Kasumi-1 (cell line): ENCODE measurements at places on chromosomes 1 and 21.
A peak's percentile ranks its signal among the peaks of the same experiment; 100 is the strongest.

DNA sequence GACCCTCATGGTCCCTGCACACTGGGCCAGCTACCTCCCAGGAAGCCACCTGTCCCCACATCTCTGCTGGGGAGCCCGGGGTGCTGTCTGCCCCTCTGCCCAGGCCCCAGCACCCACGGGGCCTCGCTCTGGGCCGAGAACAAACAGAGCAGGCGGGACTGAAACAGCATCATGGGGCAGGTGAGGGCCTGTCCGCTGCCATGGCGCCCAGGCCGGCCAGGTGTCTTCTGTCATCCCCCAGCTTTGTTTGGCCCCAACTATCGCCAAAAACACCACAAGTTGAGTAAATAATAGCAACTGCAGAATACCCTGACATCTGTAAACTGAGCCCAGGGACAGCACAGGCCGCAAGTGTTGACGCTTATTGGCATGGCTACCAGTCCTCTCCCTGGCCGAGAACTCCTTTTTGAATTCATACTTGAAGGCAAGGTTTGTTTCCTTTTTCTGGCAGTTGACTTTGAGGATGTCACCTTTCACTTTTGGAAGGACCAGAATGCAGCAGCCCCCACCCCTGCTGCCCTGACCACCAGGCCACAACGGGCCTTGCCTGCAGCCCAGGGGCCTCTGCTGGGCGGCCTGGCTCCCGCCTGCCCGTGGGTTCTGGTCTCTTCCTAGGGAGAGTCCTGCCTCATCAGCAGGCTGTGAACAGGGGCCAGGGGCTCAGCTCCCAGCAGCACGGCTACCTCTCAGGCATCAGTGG is 152.7 kb downstream of the CASZ1 start:
- DNase-seq = no peak

DNA sequence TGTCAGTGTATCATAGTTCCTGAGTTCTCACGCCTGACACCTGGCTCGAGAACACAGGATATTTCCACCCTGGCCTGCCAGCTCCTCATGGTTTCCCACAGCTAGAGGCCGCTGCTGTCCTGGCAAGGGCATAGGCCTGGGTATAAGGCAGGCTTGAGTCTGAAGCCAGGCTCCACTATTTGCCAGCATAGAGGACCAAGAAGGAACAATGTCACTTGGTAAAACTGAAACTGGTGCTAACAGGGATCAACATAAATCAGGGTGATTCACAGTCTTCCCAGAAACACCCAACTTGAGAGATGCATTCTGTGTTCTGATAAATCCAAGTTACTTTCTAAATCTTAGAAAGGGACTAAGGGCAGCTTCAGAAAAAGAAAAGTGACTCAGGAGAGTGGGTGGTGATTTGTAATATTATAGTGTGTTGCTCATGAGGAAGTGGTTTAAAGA is 6.9 kb upstream of the S100A2 start:
- peak; percentile 52 for DNase-seq

DNA sequence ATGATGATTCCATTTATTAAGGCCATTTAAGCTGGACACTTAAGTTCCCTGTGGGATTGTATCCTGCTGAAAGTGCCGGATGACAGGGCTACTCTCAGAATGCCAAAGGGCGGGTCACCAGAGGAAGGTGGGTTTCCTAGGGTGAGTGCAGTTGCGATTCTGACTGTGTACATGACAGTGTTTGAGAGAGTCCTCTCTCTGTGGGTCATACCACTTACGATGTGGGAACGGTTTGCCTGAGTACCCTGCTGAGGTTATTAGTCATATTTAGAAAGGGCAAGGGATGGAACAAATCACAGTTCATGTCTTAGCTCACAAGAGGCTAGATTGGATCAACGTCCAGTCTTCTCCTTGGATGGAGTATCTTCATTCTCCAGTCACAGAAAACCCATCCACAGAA is 461.9 kb downstream of the CAMTA1 start:
- DNase-seq = no peak

- DNase-seq = no peak
These were observed 94.7 kb downstream of the DMRTA2 start for GRCh38 chr1:50328552-50328951.

DNA sequence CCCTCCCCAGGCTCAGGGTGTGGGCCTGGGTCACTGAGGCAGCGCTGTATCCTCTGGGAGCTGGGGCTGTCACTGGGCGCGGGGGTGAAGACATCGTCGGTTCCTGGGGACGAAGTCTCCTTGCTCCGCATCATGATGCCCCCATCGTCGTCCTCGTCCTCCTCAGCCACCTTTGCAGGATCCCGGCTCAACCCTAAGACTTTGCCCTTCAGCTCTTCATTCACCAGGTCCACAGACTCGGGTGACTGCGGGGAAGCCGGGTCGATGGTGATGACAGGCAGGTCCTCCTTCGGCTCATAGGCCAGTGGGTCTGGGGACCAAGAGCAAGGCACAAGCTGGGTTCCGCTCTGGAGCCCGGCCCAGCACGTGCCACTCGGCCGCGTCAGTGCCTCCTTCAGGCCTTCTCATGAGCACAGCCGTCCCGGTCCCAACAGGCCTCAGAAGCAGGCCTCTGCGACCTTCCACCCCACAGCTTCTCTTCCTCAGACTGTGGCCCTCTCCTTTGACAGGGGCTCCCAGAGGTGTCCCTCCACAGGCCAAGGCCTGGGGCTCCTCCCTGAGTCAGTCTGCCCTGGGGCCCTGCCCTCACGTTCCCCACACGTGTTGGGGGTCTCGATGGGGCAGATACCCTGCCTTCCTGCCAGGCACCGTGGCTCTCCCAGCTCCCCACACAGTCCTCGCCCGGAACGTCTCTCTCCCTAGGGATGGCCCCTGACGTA is 54.4 kb downstream of the SLC9A1 start:
- DNase-seq = no peak

- no peak for DNase-seq
These were observed 13.4 kb downstream of the ZCCHC17 start for GRCh38 chr1:31310198-31310597.

GRCh38 chr1:219580009-219580676 is 32.8 kb downstream of the ZC3H11B start:
- no peak for DNase-seq

DNA sequence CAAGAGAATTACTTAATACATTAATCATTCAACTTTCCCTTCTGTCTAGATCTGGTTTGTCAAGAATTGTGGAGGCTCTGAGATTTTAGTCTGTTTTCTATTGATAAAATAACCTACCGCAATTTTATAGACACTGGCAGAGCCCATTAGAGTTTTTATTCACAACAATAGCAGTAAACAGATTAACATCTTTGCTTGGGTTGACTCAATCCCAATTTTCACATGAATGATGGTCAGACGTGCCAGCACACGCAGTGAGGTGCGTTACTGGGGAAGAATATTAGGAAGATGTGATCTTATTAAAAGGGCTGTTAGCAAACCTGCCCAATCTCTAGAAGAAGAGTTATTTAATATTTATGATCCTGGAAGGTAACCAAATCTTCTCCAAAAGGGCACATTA is 736.6 kb downstream of the MRPL39 start:
- no peak for DNase-seq

- no peak for DNase-seq
These were observed 23.3 kb upstream of the CD55 start for GRCh38 chr1:207298186-207298585.

DNA sequence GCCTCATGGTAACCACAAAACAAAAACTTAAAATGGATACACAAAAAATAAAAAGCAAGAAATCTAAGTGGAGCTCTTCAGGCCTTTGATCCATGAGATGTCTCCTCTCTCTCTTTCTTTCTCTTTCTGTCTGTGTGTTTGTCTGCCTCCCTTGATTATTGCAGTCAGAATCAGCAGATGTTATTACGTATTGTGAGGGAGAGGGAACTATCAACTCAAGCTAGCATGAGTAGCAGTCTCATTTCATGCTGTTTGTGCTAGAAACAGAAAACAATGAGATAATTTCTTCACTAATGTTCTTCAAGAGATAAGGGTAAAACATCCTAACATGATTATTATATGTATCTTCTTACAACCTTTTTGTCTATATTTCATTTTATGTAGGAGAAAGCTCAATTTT is 103.7 kb upstream of the PDC start:
- DNase-seq = no peak

DNA sequence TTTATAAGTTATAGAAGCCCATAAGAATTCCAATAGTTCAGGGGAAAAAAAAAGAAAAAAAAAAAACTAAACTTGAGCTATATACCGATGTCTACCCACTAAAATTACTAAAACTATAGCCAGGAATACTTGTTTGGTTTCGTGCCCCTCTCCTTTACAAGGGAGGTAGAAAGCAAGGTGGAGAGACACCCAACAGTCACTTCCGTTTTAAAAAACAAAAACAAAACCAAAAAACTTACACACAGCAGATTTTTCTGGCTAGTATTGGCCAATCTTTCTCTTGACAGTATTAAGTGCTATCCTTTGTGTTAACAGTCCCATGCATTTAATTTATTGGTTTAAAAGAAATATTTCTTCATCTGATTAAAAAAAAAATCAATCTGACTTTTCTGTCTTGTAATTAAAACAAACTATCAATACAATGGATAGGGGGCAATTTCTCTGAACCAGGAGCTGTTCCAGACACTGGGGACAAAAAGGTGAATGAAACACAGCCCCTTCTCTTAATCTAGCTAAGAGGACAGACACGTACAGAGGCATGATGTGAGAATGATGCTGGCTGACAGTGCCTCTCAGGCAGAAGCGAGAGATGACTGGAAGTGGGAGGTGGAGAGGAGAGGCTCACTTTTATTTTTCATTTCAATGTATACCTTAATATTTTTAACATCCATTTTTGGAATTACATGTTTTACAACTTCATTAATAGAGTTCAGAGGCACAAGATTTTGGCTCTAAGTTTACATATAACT is 214.8 kb downstream of the RERE start:
- DNase-seq = no peak

DNA sequence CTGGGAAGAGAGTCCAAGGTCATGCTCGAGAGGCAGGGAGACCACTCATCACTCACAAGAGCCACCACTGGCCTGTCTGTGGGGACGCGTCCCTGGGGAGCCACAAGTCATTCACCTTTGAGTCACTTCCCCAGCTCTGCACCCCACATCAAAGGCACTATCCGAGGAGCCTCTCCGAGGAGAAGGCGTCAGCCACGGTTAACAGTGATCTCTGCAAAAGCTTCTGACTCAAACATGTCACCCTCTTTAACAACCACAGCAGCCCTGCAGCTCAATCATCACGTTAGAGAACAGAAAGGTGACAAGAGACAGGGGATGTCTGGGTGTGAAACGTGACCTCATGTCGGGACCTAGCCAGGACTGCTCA is 9.0 kb downstream of the LRRC47 start:
- DNase-seq = no peak

GRCh38 chr21:44958471-44959191 is 18.8 kb downstream of the SLX9 start:
- peak; percentile 2 for DNase-seq

GRCh38 chr1:179126338-179127060 is 44.6 kb downstream of the TOR3A start:
- DNase-seq = no peak

DNA sequence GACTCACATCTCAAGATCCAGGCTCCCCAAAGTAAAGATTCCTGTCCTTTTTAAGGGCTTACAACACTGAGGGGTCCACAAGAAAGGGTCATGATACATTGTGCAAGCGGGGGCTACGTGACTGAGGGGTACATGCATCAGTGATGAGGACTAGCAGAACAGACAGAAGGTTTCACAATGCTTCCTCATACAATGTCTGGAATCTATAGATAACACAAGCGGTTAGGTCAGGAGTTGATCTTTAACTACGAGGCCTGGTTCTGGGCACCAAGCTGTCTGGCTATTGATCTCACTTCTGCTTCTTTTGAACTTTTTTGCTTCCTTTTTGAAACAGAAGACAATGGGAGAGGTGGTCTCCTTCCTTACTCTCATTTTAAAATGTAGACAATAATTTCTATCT is 718.6 kb downstream of the AMY1C start:
- DNase-seq = peak; percentile 3

GRCh38 chr1:156658945-156659574 is 17.1 kb downstream of the BCAN start:
- no peak for DNase-seq

DNA sequence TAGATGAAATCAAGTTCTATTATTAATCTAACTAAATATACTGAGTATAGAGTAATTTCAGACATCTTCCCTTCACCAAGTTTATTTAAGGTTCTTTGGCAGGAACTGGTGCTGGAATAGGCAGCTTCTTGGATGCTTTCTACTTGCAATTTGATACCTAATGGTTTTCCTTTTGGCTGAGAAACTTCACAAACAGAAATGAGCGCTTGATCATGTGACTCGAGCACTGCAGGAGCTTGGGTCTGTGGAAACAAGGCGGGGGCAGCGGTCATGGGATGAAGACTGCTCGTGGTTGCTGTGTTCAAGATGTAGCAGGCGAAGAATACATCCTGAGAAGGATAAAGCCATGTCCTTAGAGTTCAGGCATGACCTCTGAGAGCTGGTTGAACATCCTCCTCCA is 136.8 kb downstream of the PTPRC start:
- DNase-seq = peak; percentile 54

DNA sequence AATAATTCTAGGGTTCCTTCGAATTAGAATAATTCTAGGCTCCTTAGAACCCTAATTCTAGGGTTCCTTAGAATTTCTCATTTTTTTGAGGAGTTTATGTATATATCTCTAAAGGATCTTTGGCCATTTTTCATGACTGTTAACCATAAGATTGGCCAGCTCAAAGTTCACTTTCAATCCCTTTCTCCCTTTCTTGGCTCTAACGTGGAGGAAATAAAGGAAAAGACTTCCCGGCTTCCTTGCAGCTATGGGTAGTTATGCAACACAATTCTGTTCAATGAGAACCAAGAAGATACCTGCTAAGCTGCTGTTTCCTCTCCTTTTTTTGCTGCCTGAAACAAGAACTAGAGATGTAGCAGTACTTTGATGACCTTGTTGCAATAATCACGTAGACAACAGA is 27.2 kb downstream of the SLC35A3 start:
- no peak for DNase-seq

GRCh38 chr21:46295177-46295770 is 9.1 kb downstream of the YBEY start:
- no peak for DNase-seq

DNA sequence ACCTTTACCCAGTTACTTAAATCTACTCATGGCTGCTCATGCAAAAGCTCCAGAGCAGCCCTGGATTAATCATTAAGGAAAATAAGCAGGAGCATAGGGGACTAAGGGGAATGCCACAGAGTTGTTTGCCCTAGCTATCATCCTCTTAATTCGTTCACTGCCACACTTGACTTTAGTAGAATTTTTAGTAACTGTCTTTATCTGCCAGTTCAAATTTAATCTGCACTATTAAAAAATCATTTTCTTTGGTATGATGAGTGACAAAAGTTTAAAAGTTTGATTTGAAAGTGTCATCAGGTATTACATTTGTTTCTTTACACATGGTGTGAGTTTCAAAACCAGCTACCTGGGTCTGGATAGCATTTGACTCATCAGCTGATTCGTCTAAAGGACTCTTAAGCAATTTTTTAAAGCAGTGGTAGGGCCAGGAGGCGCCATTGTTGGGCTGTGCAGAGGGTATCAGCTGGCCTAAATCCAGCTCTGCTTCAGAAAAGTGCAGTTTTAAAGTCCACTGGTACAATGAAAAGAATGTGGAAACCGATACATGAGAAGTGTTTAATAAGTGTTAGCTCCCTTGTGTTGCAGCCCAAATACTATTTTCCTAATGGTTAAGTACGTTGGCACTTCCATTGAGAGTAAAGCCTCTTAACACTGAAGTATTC is 69.9 kb upstream of the DR1 start:
- DNase-seq = no peak
